ENCODE measurements at places on chromosomes 16 and 17.

GRCh38 chr17:12230481-12231354, 210.0 kb downstream of the MAP2K4 start:
- DNase-seq, result no peak

GRCh38 chr16:83967838-83968305, at the start of gene NECAB2:
Gene NECAB2, plus strand, starts transcription at chr16:83968244. Its CDS starts 405 bp downstream, at chr16:83968649.
- no peak for DNase-seq

- no peak for DNase-seq
Measured at GRCh38 chr17:179781-180380, 1.6 kb downstream of the DOC2B start.

- no peak for DNase-seq
Measured at GRCh38 chr16:89525146-89525913, 17.1 kb downstream of the SPG7 start.

DNA sequence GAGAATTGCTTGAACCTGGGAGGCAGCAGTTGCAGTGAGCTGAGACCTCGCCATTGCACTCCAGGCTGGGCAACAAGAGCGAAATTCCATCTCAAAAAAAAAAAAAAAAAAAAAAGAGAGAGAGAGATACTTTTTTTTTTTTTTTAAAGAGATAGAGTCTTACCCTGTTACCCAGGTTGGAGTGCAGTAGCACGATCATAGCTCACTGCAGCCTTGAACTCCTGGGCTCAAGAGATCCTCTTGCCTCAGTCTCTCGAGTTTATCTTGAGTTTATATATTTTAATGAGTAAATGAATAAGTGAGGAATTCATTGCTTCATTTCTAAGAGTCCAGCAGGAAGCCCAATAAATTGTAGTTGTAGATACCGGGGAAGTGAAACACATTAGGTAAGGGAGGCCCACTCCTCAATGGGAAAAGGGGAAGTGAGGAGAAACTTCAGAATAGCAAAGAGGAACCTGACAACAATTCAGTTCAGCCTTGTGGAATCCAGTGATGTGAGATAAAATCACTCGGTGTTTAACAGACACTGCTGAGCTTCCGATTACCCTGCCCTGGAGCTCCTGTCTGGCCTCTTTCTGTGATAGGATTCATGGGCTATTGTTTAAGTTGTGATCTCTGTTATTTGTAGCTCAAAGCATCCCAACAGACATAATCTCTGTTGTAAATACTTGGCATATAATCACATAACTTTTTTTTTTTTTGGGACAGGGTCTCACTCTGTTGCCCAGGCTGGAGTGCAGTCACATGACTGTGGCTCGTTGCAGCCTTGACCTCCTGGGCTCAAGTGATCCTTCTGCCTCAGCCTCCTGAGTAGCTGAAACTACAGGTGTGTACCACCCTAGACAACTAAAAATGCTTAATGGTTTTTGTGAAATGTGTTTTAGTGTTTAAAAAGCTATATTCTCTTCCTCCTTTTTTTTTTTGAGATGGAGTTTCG, 15.8 kb upstream of the ITGAM start:
- DNase-seq, result no peak

GRCh38 chr17:3966720-3967363, 2.6 kb upstream of the ATP2A3 start:
- no peak for DNase-seq

DNA sequence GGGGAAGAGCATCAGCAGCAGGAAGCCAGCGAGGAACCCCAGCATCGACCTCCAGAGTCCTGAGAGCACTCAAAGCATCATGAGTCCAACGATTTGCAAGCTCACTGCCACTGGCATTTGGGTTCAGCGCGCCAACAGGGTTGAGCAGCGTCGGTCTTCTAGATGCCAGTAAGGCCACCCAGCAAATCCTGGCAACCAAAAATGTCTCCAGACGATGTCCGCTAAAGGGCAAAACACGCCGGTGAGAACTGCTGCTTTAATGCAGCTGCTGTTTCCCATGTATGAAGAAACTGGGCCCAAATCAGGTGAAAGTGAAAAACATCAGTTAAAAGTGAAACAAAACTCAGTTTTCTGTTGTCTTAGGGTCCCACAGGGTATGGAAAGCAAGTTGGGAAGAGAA, 70.2 kb downstream of the ANKRD11 start:
- no peak for DNase-seq

- DNase-seq, result no peak
Measured at GRCh38 chr17:289409-289808, 63.2 kb downstream of the RPH3AL start.

DNA sequence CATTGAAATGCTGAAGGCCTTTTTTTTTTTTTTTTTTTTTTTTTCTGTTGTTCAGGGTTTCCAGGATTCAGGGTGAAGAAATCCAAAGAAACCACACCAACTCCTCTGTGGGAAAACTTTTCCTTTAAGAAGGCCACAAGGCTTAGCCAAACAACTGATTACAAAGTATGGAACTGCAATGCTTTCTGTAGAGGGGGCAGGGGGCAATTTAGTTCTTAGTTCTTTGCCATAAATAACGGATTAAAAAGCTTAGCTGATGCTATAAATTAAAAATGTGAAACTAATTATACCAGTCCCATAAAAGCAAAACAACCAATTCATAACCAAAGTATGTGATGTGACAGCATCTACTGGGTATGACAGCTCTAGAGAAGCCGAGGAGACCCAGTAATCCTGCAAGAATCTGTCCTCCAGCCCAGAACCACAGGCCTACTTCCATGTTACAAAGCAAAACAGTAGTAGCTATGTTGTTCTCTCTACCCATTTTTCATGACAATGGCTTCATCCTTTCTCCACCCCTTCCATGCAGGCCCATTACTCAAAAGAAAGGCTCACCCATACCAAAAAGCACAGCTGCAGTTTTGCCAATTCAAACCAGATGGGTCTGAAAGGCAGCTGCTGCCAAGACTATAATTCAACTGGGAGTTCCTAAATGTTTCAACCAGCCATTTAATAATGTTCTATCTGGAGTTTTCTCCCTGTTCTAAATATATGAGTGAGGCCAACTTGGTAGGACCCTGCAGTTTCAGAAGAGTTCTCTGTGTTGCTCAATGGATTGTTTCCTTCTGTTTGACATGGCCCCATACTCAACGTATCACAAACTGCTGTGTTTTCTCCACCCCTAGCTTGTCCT, 167.1 kb upstream of the ZFHX3 start:
- no peak for DNase-seq

- no peak for DNase-seq
Measured at GRCh38 chr17:63203652-63204051, 237.6 kb downstream of the TANC2 start.

GRCh38 chr16:88289968-88290401, 92.8 kb upstream of the ZNF469 start:
- no peak for DNase-seq

GRCh38 chr17:63703029-63703428, 3.1 kb upstream of the LIMD2 start:
- DNase-seq, result no peak

- DNase-seq, result no peak
Measured at GRCh38 chr17:65514541-65514940, 46.9 kb downstream of the AXIN2 start.

DNA sequence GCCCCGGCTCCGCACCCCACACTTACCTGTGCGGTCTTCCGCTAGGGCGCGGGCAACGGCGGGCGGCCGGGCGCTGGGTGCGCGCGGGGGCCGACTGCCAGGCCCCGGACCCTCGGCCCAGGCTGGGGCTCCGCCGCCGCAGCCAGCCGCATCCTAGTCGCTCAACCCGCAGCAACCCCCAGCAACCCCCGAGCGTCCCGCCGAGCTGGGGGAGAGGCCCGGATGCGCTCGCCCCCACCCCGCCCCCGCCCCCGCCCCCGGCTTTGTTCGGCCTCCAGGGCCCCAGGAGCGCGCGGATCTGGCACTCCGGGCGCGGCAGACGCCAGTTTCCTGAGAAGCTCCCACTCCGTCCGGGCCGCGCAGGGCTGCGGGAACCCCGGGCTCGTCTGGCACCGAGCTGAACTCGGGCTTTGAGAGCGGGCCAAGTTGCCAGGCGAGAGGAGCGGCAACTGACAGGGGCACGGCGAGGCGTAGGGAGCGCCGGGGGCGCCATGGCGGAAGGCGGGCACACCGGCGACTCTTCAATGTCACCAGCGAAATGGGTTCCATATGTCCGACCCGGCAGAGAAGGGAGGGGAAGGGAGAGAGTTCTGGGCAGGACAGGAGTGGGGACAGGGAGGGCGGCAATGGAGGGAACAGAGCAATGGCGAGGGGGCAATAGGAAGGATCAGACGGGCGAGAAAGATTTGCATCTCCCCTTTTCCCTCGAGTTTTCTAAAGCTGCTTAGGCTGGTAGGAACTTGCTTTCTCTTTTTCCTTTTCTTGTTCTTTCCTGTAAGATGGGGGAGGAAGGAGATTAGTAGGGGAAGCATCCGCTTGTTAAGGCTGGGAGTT, 13.7 kb downstream of the HOXB4 start:
- no peak for DNase-seq

- DNase-seq, result no peak
Measured at GRCh38 chr17:81489998-81490992, 22.3 kb downstream of the ACTG1 start.

DNA sequence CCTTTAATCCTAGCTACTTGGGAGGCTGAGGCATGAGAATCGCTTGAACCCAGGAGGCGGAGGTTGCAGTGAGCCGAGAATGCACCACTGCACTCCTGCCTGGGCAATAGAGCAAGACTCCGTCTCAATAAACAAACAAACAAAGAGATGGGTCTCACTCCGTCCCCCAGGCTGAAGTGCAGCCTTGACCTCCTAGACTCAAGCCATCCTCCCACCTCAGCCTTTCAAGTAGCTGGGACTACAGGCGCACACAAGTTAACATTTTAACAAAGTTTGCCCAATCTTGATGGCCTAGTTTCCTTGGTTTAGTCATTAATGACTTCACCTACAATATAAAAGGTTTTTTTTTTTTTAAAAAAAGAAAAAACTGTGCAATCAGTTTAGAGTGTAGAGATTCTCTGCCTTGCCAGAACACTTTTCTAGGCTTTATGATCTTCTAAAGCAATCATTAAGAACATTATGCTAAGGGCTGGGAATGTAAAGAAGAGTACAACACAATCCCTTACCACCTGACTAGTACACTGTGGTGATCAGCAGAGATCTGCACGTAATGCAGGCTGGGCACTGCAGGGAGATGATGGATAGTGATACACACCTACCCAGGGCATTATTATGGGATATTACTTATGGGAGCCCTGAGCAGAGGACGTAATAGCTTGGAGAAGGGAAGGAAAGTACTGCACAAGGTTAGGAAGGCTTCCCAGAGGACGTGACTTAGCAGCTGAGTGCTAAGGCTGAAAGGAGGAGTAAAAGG, 6.9 kb downstream of the GOT2 start:
- DNase-seq, result no peak

GRCh38 chr16:12097523-12098428, 121.2 kb downstream of the SNX29 start:
- DNase-seq, result no peak

DNA sequence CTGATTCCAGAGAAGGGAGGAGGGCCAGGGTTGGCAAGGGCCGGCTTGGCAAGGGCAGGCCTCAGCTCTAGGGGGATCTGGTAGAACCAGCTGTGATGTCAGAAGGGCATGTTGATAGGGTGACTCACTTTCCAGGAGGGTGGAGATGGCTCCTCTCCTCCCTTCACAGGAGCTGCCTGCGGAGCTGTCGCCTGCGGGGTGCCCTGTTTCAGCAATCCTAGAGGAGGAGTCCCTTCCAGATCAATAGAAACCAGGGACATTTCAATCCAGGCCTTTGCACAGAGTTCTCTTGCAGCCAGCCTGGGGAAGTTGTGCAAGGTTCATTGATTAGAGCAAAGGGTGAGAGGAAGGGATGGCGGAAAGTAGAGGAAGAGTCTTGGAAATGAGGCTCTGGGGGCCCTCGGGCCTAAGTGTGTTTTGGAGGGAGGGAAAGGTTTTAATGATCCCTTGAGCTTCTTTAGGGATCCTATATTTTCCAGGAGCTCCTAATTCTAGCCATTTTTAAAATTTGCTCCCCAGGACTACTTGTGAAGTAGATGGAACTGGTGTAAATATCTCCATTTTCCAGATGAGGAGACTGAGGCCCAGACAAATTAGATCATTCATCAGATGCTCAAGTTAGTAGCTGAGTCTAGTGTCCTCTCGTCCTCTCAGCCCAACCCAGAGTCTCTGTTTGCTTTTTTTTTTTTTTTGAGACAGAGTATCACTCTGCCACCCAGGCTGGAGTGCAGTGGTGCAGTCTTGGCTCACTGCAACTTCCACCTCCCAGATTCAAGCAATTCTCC, 24.8 kb upstream of the CSNK2A2 start:
- no peak for DNase-seq

DNA sequence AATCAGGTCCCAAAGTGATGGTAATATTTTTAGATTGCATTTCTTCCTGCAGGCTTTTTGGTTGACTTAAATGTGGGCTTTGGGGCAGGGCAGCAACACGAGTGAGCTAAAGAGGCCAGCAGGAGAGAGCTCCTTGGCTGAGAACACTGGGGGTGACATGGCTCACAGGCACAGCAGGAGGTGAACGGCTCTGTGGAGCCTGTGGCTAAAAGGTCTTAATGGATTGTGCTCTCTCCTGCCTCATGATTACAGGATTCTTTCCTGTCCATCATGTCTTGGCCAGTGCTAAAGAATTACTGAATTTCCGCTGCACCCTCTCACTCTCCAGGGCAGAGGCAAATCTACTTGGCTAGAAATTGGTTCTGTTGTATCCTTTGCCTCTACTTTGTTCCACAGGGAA, 366.6 kb downstream of the HS3ST4 start:
- DNase-seq, result no peak

All from activated CD8-positive, alpha-beta memory T cell treated with anti-CD3 and anti-CD28 coated beads for 1 hour (primary cell).